ENCODE measurements at places on chromosomes 7 and 10. TPM values are rescaled to one million over a fixed set of nuclear protein-coding genes. Genes with fewer than 3 reads are reported as not detected.

DNA sequence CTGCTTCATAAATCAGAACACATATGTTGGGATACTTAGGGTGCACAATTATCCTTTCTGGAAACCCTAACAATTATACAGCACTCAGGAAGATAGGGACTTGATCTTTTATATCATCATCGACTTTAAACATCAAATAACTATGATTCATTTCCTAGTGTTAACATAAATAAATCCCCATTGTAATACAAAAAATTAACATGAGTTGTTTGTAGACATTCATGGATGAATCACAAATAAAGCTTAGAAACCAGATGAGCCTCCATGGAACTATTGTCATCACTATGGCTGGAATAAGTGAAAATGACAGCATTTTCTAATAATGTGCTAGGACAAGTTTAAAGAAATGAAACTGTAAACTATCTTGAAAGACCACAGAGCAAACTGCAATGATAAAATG, 821.7 kb downstream of the GATA3 start:
- DNase-seq: no peak

DNA sequence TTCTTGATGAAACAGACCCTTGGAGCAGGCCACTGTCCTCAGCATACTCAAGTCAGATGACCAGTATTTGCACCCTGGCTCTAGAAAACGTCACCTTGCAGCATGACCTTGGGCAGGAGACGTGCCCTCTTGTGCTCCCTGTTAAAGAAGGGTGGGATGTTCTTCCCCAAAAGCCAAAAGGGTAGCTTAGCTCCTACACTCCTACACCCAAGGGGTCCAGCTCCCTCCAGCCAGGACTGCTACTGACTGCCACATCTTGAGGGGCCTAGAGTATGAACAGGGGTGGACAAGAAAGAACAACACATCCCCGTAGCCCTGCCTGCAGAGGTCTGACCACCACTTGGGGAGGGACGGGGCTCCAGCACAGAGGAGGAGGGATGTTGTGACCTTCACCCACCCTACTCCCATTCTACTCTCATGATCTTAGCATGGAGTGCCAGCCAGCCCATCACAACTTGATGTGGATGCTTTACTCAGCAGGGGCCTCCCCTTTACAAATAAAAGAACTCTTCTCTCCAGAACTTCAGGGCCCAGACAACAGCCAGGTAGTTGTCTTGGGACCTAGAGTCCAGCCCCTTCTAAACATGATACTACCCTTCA, 165.3 kb upstream of the ZMIZ1 start:
- no peak for DNase-seq

DNA sequence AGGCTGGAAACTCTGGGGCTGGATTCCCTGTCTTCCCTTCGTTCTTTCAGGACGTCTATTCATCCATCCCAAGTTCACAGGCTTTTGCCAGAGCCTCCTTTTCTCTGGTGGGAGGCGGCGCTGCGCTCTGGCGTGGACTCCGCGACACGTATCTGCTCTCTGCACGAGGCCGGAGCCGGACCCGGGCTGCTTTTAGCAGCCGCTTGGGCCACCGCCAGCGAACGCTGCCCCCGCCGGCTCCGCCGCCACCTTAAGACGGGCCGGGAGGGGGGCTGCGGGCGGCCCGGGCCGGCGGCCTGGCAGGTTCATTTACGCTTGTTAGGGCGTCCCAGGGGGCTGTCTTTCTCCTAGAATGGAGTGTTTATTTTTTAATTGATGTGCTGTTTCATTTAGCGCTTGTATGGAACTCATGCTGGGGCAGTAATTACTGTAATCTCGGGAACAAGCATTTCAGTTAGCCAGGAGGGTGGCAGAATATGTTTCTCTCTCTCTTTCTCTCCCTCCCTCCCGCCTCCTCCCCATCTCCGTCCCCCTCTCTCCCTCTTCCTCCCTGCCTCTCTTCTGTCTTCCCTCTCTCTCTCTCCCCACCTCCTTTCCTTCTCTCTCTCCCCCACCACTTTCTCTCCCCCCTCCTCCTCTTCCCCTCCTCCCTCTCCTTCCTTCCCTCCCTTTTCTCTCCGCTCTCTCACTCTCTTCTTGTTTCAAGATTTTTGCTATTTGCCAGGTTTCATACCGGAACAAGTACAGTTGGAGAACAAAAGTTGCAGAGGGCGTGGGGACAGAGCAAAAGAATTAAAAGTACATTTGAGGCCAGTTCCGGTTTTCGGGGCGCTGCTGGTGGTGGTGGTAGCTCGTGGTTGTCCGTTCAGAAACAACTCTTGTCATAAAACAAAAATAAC, 1.3 kb upstream of the FZD8 start:
- peak; percentile 13 for DNase-seq

- peak; percentile 60 for DNase-seq
Observed at GRCh38 chr10:7407368-7408290, 3.2 kb downstream of the SFMBT2 start.

GRCh38 chr7:142690554-142691182, 58.6 kb upstream of the PRSS1 start:
- no peak for DNase-seq

DNA sequence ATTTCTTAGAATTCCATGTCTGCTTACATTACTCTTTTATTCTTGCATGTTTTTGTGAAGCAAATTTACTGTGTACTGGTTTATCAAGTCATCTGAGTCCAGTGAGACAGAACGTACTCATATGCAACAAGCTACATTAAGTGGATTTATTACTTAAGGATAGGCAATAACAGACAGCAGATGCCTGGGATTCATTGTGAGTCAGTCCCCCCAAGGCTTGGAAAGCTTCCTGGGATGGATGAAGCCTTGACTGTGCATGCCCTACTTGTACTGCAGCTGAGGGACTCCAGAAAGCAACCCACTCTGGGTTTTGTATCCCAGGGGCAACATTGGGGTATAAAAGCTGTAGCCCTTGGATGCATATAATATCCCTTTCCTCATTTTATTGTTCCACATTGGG, 113.4 kb upstream of the RAB18 start:
- no peak for DNase-seq

- no peak for DNase-seq
Observed at GRCh38 chr10:59907537-59907917, 1.2 kb upstream of the CCDC6 start.

DNA sequence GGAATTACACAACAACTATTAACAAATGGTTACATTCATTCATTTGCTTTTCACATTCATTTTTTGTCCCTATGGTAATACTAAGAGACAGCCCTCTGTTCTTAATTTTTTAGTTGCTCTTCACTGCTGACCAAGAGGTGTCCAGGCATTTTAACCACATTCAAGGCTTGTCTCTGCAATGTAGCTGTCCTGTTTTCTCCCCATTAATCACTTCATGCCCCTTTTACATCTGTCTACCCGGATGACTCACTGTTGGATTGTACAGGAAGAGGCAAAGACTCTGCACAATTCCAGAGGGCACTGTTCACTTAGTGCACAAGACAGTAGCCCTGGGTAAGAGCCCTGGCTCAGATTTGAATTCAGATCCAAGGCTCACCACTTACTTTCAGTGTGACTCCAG, 168.5 kb downstream of the NOC3L start:
- no peak for DNase-seq

- no peak for DNase-seq
Observed at GRCh38 chr10:16481052-16481728, 40.5 kb downstream of the C1QL3 start.

- no peak for DNase-seq
Observed at GRCh38 chr7:139525239-139525638, 1.8 kb downstream of the CLEC2L start.

DNA sequence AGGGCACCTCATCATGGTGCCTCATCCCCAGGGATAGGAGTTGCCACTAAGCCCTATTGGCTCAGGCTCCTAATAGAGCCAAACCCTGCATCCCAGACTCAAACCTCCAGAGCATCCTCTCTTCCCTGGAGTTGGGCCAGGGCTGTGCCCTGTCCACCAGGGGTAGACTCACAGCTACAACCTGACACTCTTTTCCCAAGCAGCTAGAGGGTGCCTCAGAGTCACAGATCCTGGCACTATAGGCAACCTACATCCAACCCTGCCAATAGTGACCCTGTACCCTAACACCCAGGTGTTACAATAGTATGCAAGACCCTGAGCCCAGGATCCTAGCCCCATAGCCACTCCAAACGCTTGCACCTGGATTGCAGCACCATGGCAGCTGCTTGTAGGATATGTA, 64.0 kb upstream of the PLA2G12B start:
- no peak for DNase-seq

GRCh38 chr10:30738416-30738815, 108.9 kb upstream of the LYZL2 start:
- no peak for DNase-seq

GRCh38 chr10:117621196-117621595, 78.7 kb downstream of the EMX2 start:
- DNase-seq: no peak

DNA sequence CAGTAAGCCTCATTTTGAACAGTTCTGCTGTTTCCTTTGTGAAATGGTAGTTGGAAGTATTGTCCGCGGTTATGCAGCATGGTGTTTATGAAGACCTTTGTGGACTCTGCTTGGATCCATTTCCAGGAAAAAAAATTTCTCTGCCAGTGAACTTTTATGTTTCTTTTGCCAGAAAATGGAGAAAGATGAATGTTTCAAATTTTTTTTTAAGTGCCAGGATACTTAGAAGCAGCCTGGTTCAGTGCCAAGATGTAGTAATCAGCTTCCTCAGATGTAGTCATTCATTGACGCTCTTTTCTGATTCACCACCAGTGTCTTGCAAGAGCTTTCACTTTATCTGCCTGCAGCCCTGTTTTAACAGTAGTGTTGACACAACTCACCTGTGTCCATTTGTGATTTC, 258.2 kb downstream of the SDK1 start:
- DNase-seq: no peak

DNA sequence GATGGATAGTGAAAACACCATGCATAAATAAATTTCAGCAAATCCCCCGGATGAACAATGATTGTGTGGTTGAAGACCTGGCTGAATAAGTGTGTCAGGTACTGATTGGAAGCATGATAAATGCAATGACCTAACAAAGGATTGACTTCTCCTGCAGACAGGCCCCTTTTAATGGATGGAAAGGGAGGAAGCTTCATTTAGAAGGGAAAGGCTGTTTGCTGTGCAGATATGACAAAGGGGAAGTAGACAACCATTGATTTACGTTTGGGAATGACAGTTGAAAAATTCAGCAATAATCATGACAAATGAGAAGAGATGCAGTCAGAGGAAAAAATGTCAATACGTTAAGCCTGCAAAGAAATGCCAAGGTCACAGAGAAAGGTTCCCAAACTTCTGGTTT, 503.8 kb downstream of the LRMDA start:
- no peak for DNase-seq

DNA sequence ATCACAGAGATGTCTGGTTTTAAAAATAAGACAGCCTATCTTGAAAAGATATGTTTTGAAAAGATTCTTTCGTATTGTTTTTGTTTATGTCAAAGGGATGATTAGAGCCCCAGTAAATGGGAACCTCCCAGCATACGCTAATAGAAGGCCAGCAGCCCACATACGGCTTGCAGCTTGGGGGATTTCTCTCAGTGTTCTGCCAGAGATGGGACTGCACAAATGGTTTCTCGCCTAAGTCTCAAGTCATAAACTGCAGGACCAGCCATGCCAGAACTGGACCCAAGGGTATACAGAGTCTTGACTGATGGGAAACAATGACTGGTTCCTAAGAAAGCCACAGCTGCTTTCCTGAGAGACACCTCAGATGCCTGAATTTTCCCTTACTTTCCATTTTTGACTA, 306.9 kb upstream of the DGKB start:
- DNase-seq: no peak

DNA sequence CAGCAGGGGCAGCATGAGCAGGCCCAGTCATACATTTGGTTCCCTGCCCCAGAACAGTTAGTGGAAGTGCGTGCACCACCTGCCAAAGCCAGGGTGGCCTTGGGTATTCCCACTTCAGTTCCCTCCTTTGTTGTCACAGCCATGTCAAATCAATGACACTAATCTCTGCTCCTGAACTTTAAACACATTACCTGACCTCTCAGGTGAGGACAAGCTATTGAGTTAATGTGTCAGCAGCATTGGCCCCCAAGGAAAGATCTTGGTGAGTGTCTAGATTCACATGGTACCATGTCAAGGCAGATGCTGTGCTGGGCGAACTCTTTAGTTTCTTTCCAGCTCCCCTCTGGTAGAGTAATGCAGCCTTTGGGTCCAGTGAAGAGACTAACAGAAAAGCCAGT, 2.1 kb downstream of the CYP3A5 start:
- DNase-seq: no peak

GRCh38 chr7:124515106-124515830, 250.3 kb downstream of the GPR37 start:
- no peak for DNase-seq

GRCh38 chr7:19958309-19958896, 185.0 kb upstream of the TMEM196 start:
- no peak for DNase-seq

DNA sequence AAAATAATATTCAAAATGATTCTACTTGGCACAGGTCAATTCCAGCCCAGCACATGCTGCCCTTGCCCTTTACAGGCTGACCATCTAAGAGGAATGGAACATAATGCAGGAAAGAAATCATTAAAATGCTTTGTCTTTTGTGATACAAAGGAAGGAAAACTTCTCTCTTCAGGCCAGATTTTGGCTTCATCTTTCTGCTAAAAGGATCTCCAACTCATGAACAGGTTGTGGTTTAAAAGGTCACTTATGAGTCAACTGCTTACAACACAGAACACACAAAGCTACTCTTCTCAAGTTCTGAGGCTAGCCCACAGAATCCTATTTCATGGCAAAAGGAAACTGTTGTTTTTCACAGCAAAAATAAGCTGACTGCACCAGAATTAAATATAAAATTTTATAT, 197.1 kb downstream of the DOCK4 start:
- no peak for DNase-seq

DNA sequence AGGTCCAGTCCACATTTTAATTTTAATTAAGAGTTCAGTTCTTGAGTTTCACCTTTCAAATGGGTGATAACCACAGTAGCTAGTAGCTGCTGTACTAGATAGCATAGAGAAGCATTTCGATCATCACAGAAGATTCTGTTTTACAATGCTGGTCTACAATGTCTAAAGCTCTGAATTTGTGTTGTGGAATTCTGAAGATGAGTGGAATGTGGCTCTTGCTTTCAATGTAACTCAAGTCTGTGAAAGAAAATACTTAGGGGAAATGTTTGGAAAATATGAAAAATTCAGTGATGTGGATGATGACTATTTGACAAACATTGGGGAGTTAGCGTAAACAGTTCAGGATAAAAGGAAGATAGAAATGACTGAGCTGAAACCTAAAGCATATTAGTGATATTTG, 139.4 kb downstream of the GNAT3 start:
- DNase-seq: no peak

- no peak for DNase-seq
Observed at GRCh38 chr7:20825555-20825954, 38.9 kb upstream of the SP8 start.

GRCh38 chr10:81944609-81945008, 69.6 kb downstream of the NRG3 start:
- no peak for DNase-seq

EXOSC1 gene
- 69.0 TPM for total RNA-seq

LIPN gene
- not detected for total RNA-seq

SLC39A12 gene
- not detected for total RNA-seq

XRCC2 gene
- total RNA-seq: 15.0 TPM

AASS gene
- total RNA-seq: 2.0 TPM

CD36 gene
- not detected for total RNA-seq

PRKRIP1 gene
- total RNA-seq: 22.6 TPM

SPDYE11 gene
- total RNA-seq: not detected

PSD gene
- total RNA-seq: 4.4 TPM

PON1 gene
- total RNA-seq: not detected

CNNM1 gene
- total RNA-seq: 0.41 TPM

ASAH2B gene
- 3.1 TPM for total RNA-seq

CFAP58 gene
- total RNA-seq: 0.88 TPM

PTPRZ1 gene
- total RNA-seq: not detected

GHRHR gene
- not detected for total RNA-seq

CNPY1 gene
- not detected for total RNA-seq

UNCX gene
- not detected for total RNA-seq
